ENCODE measurements at places on chromosomes 2 and 18. TPM values are rescaled to one million over a fixed set of nuclear protein-coding genes. Genes with fewer than 3 reads are reported as not detected.

Gene MOB4
- 39.3 TPM for total RNA-seq

Gene ABHD3
- 5.8 TPM for total RNA-seq

Gene CNNM4
- 24.9 TPM for total RNA-seq

Gene APCDD1
- 51.8 TPM for total RNA-seq

Gene TMEM198
- total RNA-seq, result 3.2 TPM

Gene DNAJC5G
- total RNA-seq, result 2.1 TPM

DNA sequence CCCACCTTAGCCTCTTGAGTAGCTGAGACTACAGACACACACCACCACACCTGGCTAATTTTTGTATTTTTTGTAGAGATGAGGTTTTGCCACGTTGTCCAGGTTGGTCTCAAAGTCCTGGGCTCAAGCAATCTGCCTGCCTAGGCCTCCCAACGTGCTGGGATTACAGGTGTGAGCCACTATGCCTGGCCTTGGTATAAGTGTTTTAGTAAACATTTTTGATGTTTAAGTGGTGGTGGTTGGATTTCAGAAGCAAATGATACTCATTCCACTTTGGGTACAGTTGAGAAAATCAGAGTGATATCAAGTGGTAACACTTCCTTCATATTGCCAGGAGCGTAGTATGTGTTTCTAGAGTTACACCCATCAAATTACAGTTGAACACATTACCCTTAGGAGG is 25.4 kb downstream of the ACADL start:
- no peak for DNase-seq

- no peak for DNase-seq
These were observed 840.3 kb upstream of the ZEB2 start for GRCh38 chr2:145360129-145360790.

GRCh38 chr2:228465408-228465807 is 283.9 kb upstream of the SPHKAP start:
- no peak for DNase-seq

GRCh38 chr18:42025491-42025890 is 70.5 kb downstream of the PIK3C3 start:
- DNase-seq, result no peak

- no peak for DNase-seq
These were observed 35.1 kb downstream of the EVA1A start for GRCh38 chr2:75525434-75526310.

- no peak for DNase-seq
These were observed 338.2 kb downstream of the EIPR1 start for GRCh38 chr2:3039188-3040065.

DNA sequence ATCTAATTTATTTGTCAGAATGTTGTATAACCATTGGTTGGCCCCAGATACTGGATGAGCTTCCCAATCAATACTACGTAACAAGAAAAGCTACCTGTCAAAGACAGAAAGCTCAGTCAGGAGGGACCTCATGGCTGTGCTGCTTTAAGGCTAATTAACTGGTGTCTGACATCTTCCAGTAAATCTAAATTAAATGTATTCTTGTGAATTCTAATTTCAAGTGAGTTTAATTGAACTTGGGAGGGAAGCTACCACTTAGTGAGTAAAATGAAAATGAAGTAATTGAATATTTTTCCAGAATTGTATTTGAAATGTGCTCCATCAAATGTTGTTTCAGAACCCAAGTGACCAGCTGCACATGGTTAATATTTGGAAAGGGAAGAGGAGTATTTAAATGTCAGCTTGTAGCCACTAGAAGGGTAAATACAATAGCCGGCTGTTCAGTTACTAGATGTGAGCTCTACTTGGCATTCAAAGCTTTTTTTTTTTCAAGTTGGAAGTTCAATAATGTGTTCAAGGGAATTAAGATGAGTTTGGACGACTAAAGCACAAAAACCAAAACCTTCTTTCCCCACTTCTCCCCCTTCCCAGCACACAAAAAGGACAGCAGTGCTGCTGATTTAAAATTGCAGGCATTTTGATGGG is 62.0 kb downstream of the GPR39 start:
- no peak for DNase-seq

- DNase-seq, result no peak
These were observed 18.9 kb downstream of the SNORC start for GRCh38 chr2:232888839-232889529.

- peak; percentile 65 for DNase-seq
These were observed at the start of gene VWC2L for GRCh38 chr2:214410918-214411554. TSS of gene VWC2L (plus strand) at chr2:214411054. CDS start at chr2:214414194, 3,140 bp downstream.

DNA sequence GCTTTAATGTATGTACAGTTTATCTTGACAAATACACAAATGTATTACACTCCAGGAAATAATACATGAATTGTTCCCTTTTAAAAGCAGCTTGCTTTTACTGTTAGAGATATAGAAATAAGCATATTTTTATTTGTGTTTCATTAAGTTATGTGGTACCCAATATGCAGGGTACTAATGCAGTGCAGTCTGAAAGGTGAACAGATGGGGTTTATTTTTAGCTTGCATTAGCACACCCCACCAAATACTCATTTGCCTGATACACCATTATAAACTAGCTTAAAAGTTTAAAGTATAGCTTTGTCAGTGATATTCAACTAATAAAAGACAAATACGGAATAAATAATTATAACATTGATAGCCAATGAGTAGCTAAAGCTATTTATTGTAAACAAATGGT is 394.7 kb upstream of the ZNF804A start:
- no peak for DNase-seq

GRCh38 chr2:164335128-164335527 is 286.2 kb downstream of the GRB14 start:
- DNase-seq, result no peak

DNA sequence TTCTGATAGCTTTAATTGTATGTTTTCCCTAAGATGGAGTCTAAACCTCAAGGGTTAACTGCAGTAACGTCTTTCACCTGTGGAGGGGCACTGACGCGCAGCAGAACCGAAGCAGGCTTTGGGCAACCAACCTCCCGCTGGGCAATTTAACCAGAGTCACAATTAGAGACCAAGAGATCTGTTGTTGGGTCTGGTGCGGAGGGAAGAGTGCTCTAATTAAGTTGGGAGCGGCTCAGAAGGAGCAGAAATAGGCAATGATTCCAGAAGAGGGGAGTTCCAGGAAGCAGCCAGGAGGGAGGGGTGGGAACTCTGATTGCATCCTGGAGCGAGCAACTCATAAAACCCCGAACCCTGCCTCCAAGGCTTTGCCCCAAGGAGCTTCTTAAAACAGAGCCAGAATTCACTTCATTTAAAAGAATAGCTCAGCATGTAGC is 245.8 kb downstream of the PAX3 start:
- DNase-seq, result no peak

DNA sequence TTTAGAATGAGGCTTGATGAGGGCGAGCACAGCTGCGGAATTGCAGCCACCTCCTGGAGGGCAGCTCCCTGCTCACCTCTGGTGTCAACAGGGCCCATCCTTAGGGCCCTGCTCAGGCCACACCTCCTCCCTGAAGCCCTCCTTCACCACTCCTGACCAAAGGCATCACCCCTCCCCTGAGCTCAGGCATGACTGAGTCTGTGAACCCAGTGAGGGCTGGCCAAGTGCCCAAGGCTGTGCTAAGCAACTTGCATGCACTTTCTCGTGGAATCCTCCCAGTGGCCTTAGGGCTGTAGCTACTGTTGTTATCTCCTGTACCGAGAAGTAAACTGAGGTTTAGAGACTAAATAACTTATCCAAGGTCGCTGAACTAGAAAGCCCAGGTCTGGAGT is 101.7 kb downstream of the KLHL29 start:
- DNase-seq, result peak; percentile 88

GRCh38 chr18:79484661-79485621 is 89.2 kb downstream of the NFATC1 start:
- peak; percentile 80 for DNase-seq

DNA sequence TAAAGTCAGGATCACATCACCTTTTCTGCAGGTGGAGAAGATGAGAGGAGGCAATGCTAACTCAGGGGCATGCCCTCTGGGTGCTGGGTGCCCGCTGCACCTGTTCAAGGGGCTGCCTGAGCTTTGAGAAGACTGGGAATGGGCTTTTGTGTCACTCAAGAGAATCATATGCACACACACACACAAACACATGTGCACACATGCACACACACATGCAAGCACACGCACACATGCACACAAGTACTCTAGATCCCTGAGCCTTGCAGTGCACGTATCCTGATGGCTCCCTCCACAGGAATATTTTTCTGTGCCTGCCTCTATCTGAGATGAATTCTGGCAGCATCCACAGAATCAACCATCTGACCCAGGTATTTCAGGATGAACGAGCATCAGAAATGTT is 110.0 kb upstream of the TEX51 start:
- DNase-seq, result no peak

DNA sequence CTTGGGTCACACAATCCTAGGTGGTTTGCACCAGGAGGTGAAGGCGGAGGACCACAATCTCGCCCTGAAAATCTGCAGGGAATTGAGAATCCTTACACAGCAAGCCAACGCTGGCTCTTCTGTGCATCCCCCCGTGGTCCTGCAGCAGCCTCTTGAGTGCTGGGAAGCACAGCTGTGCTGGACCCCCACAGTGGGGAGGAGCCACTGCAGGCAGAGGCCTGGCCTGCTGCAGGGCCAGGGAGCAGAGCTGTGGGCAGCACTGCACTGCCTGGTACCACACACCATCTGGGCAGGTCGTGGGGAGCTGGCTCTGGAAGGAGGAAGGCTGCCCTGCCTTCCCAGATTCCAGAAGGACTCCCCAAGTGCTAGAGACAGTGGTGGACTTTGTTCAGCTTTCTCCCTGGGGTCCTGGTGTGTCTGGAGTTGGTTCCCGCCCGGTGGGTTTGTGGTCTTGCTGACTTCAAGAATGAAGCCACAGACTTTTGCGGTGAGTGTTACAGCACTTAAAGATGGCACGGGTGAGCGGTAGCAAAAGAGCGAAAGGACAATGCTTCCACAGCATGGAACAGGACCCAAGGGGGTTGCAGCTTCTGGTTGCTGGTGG is 106.3 kb downstream of the FAM168B start:
- no peak for DNase-seq

GRCh38 chr2:137178951-137179377 is 413.6 kb downstream of the THSD7B start:
- no peak for DNase-seq

GRCh38 chr2:47506024-47506423 is 103.1 kb downstream of the MSH2 start:
- no peak for DNase-seq

DNA sequence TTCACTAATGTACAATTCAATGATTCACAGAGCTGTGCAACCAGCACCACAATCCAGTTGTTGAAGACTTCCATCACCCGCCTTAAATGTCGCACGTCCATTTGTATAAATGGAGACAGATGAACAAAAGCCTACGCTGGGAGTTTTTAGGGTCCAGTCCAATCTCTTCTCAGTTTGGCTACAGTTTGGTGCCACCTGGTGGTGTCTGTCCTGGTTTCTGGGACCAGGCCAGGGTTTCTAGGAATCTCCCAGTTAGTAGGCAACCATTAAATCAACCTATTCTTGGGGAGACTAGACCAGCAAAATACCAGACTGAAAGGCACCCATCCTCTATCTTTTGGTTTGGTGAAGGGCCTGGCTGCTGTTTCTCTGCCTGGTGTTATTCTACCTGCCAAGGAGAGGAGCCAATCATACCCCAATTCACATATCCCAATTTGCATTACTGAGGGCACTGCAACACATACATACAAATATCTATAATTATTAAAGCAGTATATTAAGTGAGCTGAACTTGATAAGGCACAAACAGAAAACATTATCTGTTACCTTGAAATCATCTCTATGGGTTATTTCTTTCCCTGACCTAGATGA is 3.2 kb upstream of the DDX1 start:
- peak; percentile 59 for DNase-seq

- no peak for DNase-seq
These were observed 14.7 kb downstream of the PCARE start for GRCh38 chr2:29059624-29060023.

- no peak for DNase-seq
These were observed 282.5 kb downstream of the CLIP4 start for GRCh38 chr2:29397713-29398112.

DNA sequence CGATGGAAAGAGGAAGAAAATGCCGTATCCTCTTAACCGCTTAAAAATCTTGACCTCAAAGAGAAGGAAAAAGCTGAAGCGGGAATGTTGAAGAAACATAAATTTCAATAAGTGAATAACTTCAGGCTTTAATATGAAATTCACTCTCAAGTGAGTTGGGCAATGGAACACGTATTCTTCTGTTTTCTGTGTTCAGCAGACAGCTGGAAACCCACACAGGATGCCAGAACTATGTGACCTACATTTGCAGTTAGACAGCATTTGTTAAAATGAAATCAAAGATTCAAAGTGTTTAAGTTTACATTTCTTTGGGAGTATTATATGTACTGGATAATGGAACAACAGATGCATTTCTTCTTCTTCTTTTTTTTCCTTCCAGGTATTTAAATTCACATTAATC is 80.5 kb upstream of the SPATS2L start:
- DNase-seq, result no peak

DNA sequence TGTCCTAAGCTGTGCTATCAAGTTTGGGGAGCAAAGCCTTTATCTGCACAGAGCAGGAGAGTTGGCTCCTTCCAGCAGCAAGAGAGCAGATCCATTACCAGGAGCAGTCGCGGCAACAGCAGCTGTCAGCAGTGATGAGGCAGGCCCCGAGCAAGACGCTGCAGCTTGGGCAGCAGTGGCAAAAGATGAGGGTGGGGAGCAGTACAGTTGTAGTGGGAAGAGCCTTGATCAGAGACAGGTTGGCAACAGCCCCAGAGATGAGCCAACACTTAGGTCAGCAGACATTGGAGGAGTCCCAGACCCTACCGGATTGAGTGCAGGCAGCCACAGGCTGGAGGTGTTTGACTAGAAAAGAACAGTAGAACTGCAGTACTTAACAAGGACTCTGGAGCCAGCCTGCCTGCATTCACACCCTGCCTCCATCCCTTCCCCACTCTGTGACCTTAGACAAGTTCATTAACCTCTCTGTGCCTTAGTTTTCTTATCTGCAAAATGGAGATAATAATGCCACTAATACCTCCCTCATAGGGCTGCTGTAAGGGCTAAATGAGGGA is 117.1 kb upstream of the SERTAD2 start:
- DNase-seq, result peak; percentile 54
